ENCODE measurements at places on chromosomes 3 and 15.

DNA sequence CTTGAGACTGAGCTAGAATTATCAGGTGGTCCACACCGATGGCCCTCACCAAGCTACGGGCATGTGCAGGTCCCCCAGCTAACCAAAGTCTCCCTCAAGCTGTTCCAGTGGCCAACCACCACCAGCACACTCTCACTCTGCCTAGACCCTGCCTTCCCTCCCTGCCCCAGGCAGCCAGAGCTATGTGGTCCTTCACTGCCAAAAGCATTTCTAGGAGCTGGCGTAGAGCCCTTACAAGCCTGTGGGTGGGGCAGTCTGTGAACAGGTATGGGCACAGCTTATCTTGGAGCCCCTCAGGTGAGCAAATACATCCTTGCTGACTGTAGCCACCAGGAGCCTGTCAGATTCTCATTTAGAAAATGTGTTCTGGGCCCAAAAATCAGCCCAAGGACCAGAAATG is 159.8 kb upstream of the PPP2R3A start:
- DNase-seq, result no peak

DNA sequence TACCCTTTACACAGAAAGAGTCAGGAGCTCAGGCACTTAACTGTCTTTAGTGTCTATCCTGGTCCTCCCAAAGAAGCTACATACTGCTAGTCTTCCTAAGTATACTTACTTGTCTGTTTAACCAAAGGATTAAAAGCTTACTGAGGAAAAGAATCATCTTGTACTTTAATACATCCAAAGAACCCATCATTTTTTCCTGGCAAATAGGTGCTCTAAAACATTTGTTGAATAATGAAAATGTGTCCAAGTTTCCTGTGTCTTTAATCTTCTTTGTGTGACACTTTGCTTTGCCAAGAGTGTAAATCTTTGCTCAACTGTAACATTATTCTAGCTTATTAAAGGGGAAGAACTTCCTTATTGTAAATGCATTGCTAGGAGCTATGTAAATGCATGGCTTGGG is 519.2 kb downstream of the OTOL1 start:
- DNase-seq, result no peak

DNA sequence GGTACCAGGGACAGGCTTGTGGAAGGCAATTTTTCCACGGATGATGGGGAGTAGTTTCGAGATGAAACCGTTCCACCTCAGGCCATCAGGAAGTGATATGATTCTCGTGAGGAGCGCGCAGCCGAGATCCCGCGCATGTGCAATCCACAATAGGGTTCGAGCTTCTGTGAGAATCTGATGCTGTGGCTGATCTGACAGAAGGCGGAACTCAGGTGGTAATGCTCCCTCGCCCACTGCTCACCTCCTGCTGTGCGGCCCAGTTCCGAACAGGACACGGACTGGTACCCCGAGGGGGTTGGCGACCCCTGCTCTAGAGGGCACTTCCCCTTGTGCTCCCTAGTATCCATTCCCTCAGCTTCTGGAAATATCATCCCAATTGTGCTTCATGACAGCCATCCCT is 99.9 kb downstream of the PLD1 start:
- DNase-seq, result no peak

DNA sequence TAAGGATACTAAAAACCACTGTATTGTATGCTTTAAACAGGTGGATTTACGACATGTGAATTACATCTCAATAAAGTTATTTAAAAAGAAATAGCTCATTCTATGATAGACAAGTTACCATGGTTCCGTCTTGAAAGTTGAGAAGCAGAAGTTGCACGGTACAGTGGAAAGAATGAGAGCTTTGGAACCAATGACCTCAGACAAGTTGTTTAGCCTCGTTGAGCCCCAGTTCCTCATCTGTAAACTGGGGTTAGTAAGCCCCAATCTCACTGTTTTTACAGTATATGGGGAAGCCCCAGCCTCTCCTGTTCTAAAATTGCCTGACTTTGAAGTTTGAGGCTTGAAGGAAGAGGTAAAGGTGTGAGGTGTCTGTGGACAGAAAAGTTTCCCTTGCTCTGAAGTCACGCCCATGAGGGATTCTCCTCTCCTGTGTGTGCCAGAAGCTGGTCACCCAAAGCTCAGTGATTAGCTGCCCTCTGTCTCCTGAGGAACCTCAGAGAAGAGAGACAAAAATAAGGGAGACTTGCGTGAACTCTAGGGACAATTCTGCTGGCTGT is 10.0 kb downstream of the CRYGS start:
- DNase-seq, result peak; percentile 92

DNA sequence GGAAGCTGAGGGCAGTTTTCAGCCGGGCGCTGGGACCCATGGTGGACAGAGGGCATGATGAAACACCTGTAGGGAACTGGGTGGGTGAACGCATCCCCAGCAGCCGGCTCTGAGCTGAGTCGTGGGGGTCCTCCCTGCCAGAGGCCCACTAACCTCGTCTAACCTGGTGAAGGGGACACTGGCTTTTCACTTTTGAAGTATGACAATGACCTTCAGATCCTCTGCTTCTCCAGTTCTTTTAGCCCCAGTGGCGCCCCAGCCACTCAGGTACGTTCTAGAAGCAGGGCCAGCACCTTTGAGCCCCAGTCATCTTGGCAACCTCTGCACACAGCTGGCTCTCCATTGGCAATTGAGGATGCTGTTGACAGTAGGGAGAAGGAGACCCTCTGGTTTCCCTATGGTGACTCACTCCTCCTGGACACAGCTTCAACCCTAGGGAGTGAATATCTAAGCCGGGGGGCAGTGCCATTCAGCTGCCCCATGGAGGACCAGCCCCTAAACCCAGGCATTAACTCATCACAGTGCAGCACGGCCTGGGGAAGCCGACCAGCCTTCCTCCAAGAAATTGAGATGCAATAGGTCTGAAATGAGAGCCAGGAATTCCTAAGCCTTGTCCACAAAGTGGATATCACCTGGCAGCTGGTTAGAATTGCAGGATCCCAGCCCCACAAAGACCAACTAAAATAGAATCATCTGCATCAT is 46.1 kb downstream of the CMTM6 start:
- no peak for DNase-seq

DNA sequence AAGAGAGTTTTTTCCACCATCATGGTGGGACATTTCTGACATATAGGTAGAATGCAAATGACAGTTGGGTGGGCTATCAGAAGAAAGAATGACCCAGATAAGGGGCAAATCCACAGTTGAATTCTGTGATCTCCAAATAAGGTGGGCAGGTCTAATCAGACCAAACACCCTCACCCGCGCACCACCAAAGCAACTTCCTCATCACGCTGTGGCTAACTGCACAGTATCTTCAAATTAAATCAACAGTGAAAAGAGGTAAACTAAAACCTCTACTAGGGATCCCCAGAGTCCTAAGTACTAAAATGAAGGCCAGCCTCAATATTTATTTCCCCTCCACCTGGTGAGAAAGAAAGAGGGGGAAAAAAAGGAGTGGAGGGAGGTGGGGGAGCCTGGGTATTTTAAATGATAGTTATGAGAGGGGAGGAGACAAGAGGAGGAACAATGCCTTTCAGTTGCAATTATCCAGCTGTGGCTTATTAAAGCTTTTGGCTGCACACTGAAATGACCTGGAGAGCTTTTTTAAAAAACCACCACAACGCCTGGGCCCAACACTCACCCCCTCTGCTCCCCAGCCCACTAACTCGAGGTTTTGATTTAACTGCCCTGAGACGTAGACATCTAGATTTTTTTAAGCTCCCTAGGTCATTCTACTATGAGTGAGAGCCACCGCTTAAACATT is 61.0 kb downstream of the LRIG1 start:
- DNase-seq, result no peak

- DNase-seq, result no peak
Observed at GRCh38 chr3:159080821-159081220, 279.0 kb downstream of the MFSD1 start.

DNA sequence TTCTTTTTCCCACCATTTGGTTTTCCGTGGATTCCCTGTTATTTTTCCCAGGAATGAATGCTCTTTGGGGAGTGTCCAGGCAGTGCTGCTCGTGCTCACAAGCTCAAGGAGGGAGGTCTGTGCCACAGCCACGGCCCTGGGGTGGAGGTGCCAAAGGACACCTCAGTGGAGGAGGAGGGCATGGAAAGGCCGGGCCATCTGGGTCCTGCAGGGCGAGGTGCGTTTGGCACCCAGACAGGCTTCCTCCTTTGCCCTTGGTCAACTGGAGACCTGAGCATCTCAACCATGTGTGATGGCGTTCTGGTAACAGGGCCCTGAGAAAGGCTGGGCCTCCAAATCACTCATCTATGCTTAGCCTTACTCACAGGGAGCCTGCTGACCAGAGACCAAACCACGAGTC is 25.4 kb downstream of the KY start:
- DNase-seq, result no peak

DNA sequence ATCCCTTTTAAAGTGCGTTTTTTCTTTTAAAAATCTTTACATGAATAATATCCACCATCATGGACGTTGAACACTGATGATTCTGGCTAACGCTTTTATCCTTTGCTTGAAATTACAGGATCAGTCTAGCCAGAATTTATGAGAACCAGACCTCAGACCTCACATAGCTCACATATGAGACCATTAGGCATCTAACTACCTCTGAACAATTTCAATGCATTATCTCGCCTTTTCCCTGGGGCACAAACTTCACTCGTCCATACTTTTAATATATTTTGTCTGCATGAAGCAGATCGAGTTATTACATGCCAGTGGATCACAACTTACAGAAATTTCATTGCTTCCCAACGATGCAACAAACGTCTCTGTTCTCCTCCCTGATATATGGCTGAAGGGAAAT is 105.6 kb downstream of the MEIS2 start:
- no peak for DNase-seq

DNA sequence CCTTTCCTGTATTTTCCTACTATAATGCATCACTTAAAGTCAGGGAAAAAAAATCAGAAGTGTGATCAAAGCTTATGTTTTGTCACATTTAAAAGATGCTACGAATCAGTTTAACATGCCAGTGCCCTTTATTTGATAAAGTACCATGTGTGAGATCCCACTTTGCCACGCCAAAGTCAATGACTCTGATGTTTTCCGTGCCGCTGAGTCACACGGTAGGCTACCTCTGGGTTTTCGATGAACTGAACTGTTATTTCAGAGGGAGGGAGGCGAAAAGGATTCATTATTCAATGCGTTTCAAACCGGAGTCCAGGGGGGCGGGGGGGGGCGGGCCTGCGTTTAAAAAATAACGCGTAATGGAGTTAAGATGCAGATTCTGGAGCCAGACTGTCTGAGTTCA is 203.0 kb downstream of the ABHD5 start:
- no peak for DNase-seq

- no peak for DNase-seq
Observed at GRCh38 chr15:96225642-96226259, 104.7 kb upstream of the NR2F2 start.

DNA sequence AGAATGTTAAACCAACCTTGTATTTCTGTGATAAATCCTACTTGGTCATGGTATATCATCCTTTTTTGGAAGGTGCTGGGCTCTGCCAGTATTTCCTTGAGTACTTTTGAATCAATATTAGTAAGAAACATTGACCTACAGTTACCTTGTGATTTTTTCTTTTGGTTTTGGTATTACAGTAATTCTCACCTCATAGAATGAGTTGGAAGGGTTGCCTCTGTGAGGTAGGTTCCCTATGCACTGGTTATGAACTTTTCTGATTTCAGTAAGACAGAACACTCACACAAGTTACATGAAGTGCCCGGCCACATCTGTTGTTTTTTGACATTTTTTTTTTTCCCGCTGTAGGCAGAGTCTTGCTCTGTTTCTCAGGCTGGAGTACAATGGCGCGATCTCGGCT is 20.0 kb downstream of the PCCB start:
- no peak for DNase-seq

- no peak for DNase-seq
Observed at GRCh38 chr15:51853998-51854397, 24.5 kb downstream of the TMOD3 start.

DNA sequence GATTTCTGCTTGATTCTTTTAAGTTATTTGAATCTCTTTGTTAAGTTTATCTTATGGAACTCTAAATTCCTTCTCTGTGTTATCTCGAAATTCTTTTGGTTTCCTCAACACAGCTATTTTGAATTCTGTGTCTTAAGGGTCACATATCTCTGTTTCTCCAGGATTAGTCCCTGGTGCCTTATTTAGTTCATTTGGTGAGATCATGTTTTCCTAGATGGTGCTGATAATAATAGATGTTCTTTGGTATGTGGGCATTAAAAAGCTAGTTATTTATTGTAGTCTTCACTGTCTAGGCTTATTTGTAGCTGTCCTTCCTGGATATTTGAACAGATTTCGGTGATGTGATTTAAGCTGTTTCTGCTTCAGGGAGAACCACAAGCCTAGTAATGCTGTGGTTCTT is 615.6 kb upstream of the NECTIN3 start:
- DNase-seq, result no peak

DNA sequence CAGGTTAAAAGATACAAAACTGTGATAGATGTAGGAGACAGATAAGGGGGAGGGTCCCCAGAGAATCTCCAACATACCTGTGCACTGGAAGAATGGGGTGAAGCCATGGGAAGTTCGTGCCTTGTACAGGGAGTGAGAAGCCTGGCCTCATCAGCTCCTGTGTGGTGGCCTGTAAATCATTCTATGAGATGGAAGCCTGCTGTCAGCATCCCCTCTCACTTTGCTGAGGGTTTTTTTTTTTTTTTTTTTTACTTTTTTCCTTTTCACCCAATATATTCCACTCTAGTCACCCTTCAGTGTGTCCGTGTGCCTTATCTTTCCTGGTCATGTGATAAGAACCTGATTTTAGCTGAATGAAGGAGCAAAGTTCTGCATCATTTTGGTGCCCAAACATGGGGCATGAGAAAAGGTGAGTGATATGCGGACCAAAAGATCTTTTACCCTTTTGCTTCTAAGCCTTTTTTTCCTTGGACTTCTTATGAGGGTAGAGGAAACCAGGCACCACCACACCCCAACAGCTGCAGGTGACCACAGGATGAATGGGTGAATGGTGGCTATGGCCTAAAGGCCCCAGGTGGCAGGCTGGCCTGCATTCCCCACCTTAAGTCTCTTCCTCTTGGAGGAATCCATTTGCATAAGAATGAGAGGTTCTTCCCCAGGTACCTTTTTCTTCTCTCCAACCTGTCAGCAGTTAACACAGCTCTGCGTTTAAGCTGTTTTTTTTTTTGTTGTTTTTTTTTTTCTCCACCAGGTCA is 1345.0 kb downstream of the NSUN3 start:
- DNase-seq, result no peak

GRCh38 chr15:98938105-98938417 is 69.5 kb downstream of the PGPEP1L start:
- DNase-seq, result no peak

DNA sequence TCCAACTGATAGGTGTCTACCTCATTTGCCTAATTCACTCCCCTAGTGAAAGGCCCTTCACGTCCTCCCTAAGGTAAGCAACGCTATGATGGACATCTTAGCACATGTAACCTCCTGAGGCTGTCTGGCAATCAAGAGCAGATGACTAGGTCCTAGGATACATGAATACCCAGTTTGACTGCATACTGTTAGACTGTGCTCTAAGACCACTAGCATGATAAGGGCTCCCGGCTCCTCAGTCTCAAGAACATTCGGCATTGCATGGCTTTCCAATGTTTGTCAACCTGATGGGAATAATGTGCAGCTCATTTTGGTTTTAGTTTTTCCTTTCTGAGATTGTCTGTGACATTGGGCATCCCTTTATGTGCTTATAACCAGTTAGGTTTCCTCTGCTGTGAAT is 152.1 kb downstream of the UACA start:
- DNase-seq, result no peak

GRCh38 chr15:81239190-81239589 is 42.5 kb downstream of the IL16 start:
- DNase-seq, result no peak

All from GM12864 (cell line).